ENCODE measurements at places on chromosomes 6 and 20.

DNA sequence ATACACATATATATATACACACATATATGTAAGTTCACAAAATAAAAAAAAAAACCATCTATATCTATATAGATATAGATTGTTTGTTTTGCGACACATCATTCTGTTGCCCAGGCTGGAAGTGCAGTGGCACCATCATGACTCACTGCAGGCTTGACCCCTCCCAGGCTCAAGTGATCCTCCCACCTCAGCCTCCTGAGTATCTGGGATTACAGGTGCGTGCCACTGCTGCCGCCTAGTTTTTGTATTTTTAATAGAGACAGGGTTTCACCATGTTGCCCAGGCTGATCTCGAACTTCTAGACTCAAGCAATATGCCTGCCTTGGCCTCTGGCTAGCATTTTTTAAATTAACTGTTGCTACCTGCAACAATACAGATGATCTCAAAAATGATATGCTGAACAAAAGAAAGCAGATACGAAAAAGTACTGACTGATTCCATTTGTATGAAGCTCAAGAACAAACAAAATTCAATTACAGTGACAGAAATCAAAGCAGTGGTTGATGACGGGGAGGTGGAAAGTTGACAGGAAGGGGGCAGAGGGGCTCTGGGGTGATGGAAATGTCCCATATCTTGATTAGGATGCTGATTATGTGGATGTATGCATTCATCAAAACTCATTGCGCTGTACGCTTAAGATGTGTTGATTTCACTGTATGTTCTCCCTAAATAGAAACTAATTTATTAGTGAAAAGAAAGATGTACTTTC lies 49.6 kb downstream of the ATXN1 start:
- DNase-seq, result no peak

GRCh38 chr20:9301129-9302090 lies 213.0 kb upstream of the LAMP5 start:
- no peak for DNase-seq

DNA sequence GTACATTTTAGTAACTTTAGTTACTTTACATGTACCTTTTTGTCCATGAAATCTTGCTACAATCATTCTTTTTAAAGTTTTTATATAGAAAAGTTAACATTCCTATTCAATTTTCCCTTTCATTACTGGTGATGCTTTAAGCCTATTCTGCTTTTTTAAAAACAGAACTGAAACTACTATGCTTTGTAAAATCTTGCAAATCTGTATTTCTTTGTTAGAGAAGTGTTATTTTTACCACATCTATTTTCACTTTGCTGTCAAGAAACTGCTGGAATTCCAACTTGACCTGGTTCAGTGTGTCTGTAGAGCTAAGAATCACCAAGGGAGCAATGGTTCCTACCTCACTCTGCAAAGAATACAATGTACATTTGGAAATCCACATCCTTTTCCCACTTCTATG lies 21.8 kb upstream of the SAMD5 start:
- DNase-seq, result no peak

- no peak for DNase-seq
These were observed 238.6 kb upstream of the PMEPA1 start for GRCh38 chr20:57948180-57948955.

GRCh38 chr20:49029203-49029602 lies 16.9 kb upstream of the CSE1L start:
- no peak for DNase-seq

GRCh38 chr6:41427642-41428335 lies 92.4 kb downstream of the NCR2 start:
- no peak for DNase-seq

GRCh38 chr6:12246900-12247299 lies 43.3 kb upstream of the EDN1 start:
- no peak for DNase-seq

DNA sequence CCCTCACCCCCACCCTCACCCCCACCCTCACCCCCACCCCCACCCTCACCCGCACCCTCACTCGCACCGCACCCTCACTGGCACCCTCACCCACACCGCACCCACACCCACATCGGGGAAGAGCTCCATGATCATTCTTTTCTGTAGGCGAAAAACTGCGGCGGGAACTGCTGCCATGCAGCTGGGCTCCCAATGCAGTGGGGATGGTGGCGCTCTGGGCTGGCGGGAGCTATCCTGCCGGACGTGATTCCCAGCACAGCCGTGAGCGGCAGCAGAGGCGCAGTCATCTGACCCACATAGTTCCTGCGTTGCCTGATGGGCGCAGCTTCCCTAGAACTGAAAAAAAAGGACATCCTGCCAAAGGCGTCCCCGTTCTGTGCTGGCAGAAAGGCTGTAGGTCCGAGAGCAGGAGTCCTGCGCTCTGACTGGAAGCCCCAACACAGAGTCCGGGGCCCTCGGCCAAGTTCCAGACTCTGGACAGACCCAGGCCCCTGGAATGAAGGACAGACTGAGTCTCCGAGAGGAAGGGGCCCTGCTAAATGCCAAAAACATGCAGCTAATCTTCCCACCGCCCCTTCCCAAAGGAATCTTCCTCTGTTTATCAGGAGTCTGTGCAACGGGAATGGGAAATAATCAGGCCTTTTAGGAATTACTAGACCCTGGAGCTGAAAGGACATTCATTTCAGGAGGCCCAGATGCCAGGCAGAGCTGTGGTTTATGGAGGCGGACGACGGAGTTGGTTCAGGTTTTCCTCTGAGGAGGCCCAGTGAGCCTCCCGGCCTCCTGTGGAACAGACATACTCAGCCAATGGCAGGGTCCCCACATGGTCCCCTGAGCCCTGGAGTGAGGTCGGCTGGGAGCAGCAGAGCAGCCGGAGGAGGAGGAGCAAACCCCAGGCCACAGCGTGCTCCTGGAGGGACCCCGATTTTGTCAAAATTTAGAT lies 14.1 kb upstream of the TCFL5 start:
- DNase-seq, result peak; percentile 90

DNA sequence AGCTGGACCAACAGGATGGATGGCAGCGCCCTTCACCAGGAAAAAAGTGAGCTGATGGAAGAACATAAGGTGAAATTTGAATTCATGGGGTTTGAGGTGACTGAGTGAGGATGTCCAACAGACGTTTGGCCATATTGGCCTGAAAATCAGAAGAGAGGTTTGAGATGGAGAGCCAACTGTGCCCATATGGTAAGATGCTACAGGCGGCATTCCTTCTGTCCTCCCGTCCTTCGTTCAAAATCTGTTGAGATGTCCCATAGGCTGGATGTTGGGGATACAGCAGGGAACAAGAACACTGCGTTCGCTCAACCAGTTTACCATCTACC lies 468 bp upstream of the CMTR1 start:
- no peak for DNase-seq

GRCh38 chr6:151784441-151785214 lies 22.9 kb upstream of the ESR1 start:
- DNase-seq, result no peak

- peak; percentile 8 for DNase-seq
These were observed 37.7 kb upstream of the SLC4A11 start for GRCh38 chr20:3276680-3277015.

GRCh38 chr20:59291740-59292383 lies 8.5 kb upstream of the EDN3 start:
- no peak for DNase-seq

GRCh38 chr6:123763904-123764303 lies 39.8 kb upstream of the NKAIN2 start:
- no peak for DNase-seq

DNA sequence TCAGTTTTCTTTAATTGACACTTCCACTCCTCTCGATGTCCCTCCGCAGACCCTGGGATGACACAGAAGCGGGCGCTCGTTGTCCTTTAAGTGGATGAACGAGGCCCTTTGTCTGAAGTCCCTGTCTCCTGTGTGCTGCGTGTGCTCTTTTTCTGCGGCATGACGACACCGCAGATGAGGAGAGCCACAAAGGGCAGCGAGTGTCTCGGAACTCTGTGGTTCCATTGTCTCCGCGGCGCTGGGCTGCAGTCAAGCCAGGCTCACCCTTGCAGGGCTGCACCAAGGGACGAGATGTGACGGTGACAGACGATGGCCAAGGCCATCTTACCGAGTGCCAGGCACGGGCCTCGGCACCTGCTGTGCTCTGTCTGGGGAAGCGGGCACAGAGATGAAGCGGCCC lies 10.6 kb downstream of the PRR18 start:
- no peak for DNase-seq

DNA sequence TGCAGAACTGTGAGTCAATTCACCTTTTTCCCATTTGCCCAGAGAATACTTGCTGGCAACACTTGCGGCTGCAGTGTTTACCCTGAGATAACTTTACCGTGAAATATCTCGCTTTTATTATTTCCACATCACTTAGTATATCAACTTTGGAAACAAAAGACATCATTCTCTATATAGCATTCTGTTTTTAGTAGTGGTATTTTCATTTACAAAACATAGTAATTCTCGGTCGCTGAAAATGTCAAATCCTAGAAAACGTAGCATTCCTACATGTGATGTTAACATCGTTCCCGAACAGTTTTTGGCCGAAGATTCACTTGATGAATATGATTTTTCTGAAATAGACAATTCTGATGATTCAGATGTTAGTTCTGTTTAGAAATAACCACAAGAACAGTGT lies 52.0 kb downstream of the NHLRC1 start:
- no peak for DNase-seq

DNA sequence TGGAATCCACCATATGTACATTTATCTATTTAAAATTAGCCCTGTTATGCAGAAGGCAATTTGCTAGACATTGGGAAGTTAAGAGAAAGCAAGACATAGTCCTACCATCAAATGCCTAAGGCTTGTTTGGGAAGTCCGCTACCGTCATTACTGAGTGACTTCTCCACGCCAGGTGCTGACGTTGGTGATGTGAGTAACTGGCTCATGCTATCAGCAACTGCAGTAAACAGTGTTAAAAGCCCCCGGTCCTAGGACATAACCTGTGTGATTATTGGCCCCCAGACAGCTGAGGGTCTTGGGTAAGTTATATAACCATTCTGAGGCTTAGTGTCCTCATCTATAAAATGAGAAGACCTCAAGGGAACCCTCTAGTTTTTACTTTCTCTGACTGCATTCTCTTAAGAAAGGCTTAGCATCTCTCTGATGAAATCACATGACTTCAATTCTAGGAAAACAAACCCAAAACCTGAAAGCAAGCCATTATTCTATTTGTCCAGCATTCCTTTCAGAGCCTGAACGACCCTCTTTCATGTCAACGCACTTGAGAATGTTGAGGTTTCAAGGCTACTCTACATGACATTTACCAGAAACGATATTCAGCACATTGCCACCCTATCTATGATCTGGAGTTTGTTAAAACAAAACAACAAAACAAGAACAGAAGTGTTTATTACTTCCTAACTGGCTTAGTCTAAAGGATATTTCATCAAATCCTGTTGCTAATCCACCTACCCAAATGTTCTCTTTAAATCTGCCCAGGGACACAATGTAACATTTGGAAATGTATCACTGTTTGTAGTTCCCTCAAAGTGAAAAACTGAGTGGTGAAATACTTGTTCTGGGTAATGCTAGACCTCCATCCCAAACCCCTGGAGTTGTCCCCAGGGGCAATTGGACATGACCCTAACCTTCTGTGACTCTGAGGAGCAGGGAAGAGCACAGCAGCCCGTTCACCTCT lies 133.8 kb downstream of the BTBD3 start:
- no peak for DNase-seq

DNA sequence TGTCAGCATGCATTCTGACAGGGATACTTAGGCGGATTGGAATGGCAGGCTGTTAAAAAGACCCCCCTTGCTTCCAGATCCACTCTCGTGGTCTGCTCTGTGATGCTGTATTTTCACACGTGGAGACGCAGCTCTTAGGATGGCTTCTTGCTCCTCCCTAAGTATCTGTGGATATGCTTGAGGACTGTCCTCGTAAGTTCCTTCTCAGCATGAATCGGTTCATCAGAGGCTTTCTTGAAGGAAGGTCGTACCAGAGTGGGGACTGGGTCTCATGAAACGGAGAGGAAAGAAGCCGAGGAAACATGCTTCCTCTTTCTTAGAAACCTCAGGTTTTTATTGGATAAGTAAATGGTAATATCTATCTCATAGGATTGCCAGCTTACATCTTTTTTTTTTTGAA lies 220.4 kb downstream of the FARS2 start:
- DNase-seq, result no peak

GRCh38 chr6:5657684-5658430 lies 348.9 kb downstream of the NRN1 start:
- no peak for DNase-seq

- no peak for DNase-seq
These were observed 49.6 kb upstream of the DSN1 start for GRCh38 chr20:36823121-36823520.

- DNase-seq, result no peak
These were observed 21.6 kb downstream of the TCF15 start for GRCh38 chr20:588476-588875.

DNA sequence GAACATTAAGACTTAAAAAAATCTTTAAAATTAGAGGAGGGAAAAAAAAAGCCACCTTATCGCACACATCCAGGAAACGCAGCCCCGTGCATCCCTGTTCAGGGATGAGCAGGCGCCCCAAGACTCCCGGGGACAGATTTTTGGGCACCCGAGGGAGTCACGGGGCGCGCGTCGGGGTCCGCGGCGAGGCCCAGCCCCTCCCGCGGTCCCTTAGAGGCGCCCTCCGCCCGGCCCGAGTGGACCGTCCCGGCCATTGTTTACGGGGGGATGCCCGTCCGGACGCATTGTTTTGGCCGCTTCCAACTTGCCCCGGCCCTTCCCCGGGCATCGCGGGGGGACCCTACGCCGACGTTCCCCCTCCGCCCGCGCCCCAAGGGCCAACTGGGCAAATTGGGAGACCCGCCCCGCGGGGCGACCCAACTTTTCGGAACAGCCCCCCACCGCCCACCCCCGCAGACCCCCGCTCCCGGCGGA lies 610 bp downstream of the ZNF217 start:
- no peak for DNase-seq

GRCh38 chr6:116476002-116476678 lies 15.0 kb downstream of the CALHM6 start:
- no peak for DNase-seq

GRCh38 chr6:165834613-165835259 lies 171.7 kb upstream of the PDE10A start:
- no peak for DNase-seq

DNA sequence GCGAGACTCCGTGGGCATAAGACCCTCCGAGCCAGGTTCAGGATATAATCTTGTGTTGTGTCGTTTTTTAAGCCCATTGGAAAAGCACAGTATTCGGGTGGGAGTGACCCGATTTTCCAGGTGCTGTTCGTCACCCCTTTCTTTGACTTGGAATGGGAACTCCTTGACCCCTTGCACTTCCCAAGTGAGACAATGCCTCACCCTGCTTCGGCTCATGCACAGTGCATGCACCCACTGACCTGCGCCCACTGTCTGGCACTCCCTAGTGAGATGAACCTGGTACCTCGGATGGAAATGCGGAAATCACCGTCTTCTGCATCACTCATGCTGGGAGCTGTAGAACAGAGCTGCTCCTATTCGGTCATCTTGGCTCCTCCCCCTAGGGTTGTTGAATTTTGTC lies 307.7 kb upstream of the DEFB115 start:
- no peak for DNase-seq

- no peak for DNase-seq
These were observed 289.4 kb upstream of the GJE1 start for GRCh38 chr6:141843178-141843834.

GRCh38 chr6:45278367-45278766 lies 49.8 kb upstream of the RUNX2 start:
- no peak for DNase-seq
